ENCODE measurements at places on chromosomes 12 and 14. TPM values are rescaled to one million over a fixed set of nuclear protein-coding genes. Genes with fewer than 3 reads are reported as not detected.
A peak's percentile ranks its signal among the peaks of the same experiment; 100 is the strongest.

The SDS gene
- 13.6 TPM for total RNA-seq

The NAA30 gene
- total RNA-seq, result 17.9 TPM

The TCL1B gene
- not detected for total RNA-seq

The PDZRN4 gene
- total RNA-seq, result 43.9 TPM

The RPL10L gene
- total RNA-seq, result not detected

DNA sequence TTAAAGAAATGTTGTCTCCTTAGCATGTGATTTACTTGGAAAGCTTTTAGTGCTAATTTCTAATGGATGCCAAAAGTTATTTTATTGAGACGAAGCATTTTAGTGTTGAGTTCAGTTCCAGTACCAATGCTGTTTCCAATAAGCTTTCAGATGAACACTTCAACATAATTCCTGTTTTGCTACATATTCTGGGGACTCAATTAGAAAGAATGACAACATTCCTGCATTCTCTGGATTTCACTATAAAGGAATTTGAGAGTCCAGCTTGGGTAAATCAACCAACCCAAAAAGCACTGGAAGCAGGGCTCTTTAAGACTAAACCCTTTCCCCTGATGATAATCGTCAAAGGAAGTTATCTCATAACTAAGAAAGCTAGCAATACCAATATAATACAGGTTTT, 353.0 kb upstream of the TMTC1 start:
- H3K4me1 ChIP-seq, result no peaks in the 10 kb centered on the region
- no peaks in the 10 kb centered on the region for H3K36me3 ChIP-seq
- no peak for DNase-seq
- no peaks in the 10 kb centered on the region for H3K27me3 ChIP-seq
- H3K27ac ChIP-seq, result no peak overlapping the region

DNA sequence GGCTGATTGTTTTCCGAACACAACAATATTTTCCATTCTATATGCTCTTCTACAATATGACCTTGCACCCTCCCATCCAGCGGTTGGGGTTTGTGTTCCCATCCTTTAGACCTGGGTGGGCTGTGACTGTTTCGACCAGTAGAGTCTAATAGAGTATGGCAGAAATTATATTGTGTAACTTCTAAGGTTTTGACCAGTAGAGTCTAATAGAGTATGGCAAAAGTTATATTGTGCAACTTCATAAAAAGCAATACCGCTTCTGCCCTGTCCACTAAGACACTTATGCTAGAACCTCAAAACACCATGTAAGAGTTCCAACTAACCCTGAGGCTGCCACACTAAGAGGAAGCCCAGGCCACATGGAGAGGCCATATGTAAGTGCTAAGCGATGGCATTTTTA, 719.7 kb upstream of the TBX3 start:
- no peaks in the 10 kb centered on the region for H3K36me3 ChIP-seq
- no peak overlapping the region for H3K4me3 ChIP-seq
- no peak overlapping the region for H3K27ac ChIP-seq
- peaks cover 6% of the 10 kb centered on the region for H3K4me1 ChIP-seq

GRCh38 chr14:75549169-75549568, 26.9 kb downstream of the BATF start:
- H3K27me3 ChIP-seq, result no peaks in the 10 kb centered on the region
- no peaks in the 10 kb centered on the region for H3K4me1 ChIP-seq
- H3K27ac ChIP-seq, result no peak overlapping the region
- no peaks in the 10 kb centered on the region for H3K36me3 ChIP-seq
- DNase-seq, result no peak

- H3K4me3 ChIP-seq, result peak overlapping the region; percentile 90
- no peak for DNase-seq
- peaks cover 2% of the 10 kb centered on the region for H3K27me3 ChIP-seq
- H3K27ac ChIP-seq, result peak overlapping the region; percentile 86
- H3K4me1 ChIP-seq, result peaks cover 59% of the 10 kb centered on the region
These were observed 3.4 kb downstream of the TAMALIN start for GRCh38 chr12:52010152-52010622.

- H3K27ac ChIP-seq, result no peak overlapping the region
- peak overlapping the region; percentile 44 for H3K4me3 ChIP-seq
- no peaks in the 10 kb centered on the region for H3K27me3 ChIP-seq
- H3K4me1 ChIP-seq, result peaks cover 10% of the 10 kb centered on the region
- DNase-seq, result no peak
- H3K36me3 ChIP-seq, result no peaks in the 10 kb centered on the region
These were observed 10.3 kb upstream of the KRT1 start for GRCh38 chr12:52690351-52691075.

DNA sequence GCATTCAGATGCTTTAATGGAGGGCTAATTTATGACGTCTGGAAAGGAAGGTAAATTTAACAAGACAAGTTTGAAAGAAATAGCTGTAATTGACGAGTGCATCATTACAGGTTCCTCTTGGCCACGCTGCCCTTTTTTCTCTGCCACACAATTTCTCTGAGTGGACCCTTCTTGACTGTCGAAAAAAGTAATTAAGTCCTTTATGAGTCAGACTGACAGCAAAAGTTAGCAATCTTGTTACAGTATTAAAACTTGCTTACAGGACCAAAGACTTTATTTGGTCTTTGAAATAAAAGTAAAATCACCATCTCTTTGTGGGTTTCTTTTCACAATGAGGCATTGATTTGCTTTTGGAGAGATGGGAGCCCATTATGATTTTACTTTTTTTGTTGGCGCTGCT, 42.6 kb downstream of the SAMD4A start:
- no peak overlapping the region for H3K4me3 ChIP-seq
- no peak for DNase-seq
- H3K36me3 ChIP-seq, result no peaks in the 10 kb centered on the region

DNA sequence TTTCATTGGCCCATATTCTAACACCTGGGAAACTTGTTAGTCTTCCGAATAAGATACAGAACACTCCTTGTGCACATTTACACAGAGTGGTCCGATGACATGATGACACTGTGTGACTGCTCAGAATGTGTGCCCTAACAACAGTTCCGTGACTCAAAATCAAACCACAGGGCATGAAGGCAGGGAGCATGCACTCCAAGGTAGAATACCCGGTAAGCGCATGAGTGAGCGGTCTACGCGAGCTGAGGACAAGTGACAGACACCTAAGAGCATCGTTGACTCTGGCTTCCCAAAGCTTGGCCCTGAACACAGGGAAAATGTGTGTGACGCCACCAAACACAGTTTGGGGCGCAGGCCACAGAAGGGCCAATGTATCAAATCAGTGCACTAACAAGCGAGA, 18.6 kb downstream of the CLIP1 start:
- H3K27ac ChIP-seq, result no peak overlapping the region
- no peaks in the 10 kb centered on the region for H3K27me3 ChIP-seq
- DNase-seq, result no peak
- no peak overlapping the region for H3K4me3 ChIP-seq
- H3K4me1 ChIP-seq, result peaks cover 89% of the 10 kb centered on the region

DNA sequence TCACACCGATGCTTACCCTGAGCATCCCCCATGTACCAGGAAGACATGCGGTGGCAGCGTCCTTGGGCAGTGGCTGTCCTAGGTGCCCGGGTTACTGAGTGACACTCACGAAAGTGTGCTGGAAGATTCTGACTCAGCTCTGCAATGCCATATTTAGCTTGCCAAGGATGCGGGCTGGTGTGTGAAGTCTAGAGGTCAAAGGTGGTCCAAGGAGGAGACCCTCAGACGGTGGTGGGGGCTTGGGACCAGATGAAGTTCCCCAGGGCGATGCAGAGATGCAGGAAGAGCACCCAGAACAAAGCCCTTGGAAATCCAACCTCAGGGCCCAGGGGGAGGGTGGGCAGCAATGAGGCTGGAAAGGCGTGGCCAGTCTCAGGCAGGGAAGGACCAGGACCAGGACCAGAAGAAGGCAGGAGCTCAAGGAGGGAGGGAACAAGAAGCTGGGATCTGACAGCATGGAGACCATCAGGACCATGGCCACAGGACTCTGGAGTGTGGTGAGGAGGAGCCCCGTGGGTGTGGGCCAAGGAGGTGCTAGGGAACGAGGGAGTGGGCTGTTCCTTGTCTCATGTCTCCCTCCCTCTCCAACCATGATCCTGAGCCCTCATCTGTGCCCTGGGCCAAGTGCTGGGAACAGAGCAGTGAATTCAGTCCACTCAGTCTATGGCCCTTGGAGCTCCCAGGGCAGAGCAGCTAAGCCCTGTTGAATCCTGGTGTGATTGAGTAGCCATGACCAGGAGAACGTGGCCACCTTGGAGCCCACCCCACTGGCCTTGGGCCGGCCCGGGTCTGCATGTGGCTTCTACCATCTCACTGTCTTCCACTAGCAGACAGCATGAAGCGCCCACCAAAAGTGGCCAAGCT, 310.1 kb upstream of the DIO3 start:
- H3K4me3 ChIP-seq, result no peak overlapping the region
- no peaks in the 10 kb centered on the region for H3K4me1 ChIP-seq
- no peak overlapping the region for H3K27ac ChIP-seq
- peaks cover 30% of the 10 kb centered on the region for H3K27me3 ChIP-seq
- H3K36me3 ChIP-seq, result no peaks in the 10 kb centered on the region

Data from esophagus muscularis mucosa (tissue), 4 donors.